EH (cell line): ENCODE measurements at places on chromosomes 5 and 9.

- DNase-seq: peak; percentile 13
Observed at GRCh38 chr9:103789686-103790085, 304.4 kb upstream of the SMC2 start.

- no peak for DNase-seq
Observed at GRCh38 chr5:150765799-150766169, 7.0 kb upstream of the DCTN4 start.

GRCh38 chr9:98132158-98132557 is 13.1 kb upstream of the TRIM14 start:
- no peak for DNase-seq

GRCh38 chr5:170361616-170362015 is 27.6 kb downstream of the KCNMB1 start:
- DNase-seq: no peak

GRCh38 chr5:138391859-138392386 is 39.4 kb downstream of the KDM3B start:
- DNase-seq: no peak

- no peak for DNase-seq
Observed at GRCh38 chr9:745761-746380, 95.6 kb upstream of the DMRT1 start.

DNA sequence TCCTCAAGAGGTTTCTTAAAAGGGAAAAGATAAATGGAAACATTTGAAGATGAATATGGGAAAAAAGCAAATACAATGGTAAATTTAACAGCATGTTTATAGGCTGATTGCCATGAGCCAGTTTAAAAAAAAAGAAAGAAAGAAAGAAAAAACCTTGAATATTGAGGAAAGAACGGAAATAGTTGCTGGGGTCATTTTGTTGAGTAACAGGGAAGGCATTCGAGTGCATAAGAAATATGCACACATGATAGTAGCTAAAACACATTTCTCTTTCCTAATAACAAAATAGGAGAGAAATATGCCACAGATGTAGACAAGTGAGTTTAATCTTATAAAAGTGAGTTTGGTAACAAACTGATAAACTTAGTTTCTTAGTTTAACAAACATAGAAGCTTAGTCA is 864.6 kb upstream of the ACO1 start:
- DNase-seq: no peak

GRCh38 chr5:32501071-32502002 is 56.8 kb upstream of the ZFR start:
- DNase-seq: peak; percentile 32

DNA sequence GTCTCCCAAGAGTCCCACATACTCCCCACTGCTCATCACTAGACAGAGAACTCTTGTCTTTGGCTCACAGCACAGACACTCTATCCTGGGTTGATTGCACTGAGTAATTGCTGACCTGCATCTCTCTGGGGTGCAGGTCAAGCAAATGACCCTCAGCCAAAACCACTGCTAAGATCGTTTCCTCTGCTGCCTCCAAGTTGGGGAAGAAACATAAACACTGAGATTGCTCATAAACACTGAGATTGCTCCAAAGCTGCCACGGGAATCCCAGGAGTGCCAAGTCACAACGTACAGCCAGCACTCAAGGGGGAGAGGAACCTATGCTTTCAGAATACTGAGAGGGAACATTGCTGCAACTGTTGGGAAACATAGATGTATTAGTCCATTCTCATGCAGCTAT is 1402.1 kb upstream of the ACO1 start:
- DNase-seq: no peak

DNA sequence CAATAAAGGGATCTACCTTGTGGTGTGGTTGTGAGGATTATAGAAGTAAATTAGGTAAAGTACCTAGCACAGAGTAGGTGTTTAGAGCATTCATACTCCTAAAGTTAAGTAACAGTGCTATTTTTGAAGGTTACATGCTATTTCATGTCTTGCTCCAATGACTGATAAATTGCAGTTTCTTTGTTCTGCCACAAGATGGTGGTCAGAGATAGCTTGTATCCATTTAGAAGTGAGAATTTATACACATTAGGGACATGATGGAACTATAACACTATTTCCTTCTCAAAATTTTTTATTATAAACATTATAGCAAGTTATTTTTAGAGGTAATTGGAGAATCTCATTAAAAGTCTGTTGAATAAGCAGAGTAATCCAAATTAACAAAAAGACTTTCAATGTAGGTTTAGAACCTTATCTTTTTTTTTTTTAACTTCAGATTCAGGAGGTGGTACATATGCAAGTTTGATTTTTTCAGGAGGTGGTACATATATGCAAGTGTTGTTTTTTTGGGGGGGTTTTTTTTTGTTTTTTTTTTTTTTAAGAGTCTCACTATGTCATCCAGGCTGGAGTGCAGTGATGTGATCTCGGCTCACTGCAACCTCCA is 17.1 kb downstream of the MTREX start:
- DNase-seq: peak; percentile 61

- DNase-seq: peak; percentile 28
Observed at GRCh38 chr5:151047814-151048425, 27.5 kb downstream of the GPX3 start.

GRCh38 chr5:152092580-152092979 is 167.9 kb upstream of the GLRA1 start:
- DNase-seq: no peak

GRCh38 chr9:33101104-33101951 is 24.9 kb upstream of the SMU1 start:
- peak; percentile 90 for DNase-seq

- DNase-seq: no peak
Observed at GRCh38 chr5:178323961-178324360, 91.4 kb upstream of the PHYKPL start.

GRCh38 chr9:4116723-4117460 is 183.0 kb downstream of the GLIS3 start:
- DNase-seq: peak; percentile 53

DNA sequence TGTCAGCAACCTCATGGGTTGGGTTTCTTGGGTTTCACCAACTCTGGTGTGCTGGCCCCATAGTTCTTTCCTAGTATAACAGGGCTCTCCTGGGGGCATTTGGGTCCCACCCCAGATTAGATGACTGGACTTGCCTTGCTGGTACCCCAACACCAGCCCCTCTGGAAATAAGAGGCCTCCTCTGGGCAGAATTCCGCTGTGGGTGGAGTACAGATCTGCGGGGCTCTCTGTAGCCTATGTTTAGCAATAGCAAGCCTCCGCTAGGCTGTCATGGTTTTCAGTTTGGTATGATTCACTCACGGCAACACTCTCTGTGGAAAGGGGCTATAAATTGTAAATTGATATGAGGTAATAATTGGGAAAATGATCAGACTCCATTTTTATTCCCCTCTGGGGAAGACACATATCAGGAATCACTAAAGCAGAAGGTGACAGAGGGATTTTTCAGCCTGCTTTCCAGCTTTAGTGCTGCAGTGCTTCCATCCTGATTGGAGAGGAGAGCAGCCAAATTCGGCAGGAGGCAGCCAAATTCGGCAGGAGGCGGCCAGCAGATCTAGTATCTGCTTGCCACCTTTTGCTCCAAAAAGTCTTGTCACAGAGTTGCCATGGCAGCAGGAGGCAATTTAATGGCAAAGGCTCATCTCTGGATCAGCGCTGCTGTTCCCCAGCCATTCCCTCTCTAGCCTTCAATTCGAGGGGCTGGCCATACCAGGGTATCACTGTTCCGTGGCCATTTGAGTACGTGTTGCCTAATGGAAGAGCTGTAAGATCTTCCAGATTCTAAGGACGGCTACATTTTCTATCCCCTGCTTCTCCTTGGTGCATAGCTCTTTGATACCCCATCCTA is 84.6 kb downstream of the SLC44A1 start:
- DNase-seq: no peak
